Activated CD8-positive, alpha-beta memory T cell treated with anti-CD3 and anti-CD28 coated beads for 24 hours (primary cell): ENCODE measurements at places on chromosomes 6 and 20.

DNA sequence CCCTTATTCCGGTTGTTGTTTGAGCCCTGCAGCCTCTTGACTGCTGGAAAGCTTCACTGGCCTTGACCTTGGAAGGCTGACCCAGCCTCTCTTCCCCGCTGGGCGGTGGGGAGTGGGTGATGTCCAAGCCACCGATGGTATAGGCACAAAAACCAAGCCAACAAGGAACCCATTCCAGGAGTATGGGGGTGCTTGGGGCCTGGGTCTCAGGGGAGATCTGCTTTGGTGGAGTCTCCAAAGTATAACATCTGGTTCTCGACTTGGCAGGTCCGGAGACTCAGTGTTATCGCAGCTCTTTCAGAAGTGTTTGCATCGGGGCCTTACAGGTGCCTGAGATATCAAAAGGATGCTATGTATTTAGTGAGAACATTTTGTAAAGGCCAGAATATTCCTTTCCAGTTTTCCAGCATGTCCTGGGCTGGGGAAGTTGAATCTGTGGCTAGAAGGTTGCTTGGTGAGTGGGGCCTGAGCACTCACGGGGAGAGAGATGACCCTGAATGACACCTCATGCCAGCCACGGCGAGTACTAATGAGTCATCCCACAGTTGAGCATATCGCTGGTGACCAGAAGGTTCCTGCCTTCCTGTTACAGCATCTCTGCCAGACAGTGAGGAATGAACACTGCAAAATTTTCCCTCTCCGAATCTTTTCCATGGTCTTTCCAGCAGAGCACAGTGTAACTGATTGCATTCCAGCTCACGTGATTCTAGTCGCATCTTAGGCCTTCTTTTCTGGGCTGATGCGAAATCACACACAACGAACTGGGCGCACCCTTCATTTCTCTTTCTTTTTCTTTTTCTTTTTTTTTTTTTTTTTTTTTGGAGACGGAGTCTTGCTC lies 133.9 kb downstream of the ZDHHC14 start:
- DNase-seq, result no peak

DNA sequence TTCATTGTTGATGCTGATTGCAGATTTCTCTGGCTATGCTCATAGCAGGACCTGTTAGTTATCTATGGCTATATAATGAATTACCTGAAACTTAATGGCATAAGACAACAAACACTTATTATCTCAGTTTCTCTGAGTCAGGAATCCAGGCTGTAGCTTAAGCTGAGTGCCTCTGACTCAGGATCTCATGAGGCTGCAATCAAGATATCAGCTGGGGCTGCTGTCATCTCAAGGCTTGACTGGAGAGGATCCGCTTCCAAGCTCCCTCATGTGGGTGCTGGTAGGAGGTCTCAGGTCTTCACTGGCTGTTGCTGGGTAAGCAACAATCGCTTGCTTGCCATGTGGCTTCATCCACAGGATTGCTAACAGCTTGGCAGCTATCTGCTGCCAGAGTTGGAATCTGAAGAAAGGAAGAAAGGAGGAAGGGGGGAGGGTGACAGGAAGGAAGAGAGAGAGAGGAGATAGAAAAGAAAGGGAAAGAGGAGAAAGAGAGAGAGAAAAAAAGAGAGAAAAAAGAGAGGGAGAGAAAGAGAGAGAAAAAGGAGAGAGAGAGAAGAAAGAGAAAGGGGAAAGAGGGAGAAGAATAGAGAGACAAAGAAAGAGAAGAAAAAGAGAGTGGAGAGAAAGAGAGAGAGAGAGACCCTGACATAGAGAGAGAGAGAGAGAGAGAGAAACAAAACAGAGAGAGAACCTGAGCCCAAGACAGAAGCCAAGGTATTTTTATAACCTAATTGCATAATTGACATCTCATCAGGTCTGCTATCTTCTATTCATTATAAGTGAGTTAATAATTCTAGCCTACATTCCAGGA lies 579.0 kb upstream of the BTBD3 start:
- DNase-seq, result no peak

- DNase-seq, result peak; percentile 38
These were observed 6.9 kb upstream of the RAET1E start for GRCh38 chr6:149904661-149905370.

DNA sequence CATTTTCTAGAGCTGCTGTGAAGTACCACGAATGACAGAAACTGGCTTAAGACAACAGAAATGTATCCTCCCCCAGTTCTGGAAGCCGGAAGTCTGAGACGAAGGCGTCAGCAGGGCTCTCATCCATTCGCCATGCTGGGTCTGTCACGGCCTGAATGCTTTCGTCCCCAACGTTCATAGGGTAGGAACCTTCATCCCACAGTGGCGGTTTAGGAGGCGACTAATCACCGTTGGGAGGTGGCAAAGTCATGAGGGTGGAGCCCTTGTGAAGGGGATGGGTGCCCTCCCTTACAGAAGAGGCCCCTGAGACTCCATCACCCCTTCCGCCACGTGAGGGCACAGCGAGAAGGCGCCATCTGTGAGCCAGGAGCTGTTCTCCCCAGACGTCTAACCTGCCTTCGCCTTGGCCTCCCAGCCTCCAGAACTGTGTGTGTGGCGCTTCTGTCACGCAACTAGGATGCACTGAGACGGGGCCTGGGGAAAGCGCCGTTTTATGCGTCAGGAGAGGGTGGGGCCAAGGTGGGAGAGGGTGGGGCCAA lies 250.3 kb downstream of the TTLL2 start:
- no peak for DNase-seq

DNA sequence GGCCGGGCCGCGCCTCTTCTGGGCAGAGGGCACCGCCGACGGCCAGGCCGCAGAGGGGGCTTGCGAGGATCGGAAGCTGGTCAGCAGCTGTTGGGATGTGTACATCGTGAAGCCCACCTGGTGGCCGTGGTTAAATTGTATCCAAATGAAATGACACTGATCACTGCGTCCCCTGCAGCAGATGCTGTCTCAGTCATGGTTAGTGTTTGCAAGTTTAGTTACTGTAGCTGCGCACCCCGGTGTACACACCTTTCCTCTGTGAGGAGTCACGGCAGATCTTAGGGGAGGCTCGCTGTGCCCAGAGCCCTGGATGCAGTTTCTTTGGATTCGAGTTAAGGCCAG lies 653 bp downstream of the NAA20 start:
- no peak for DNase-seq

GRCh38 chr6:102390541-102390940 lies 997.0 kb downstream of the GRIK2 start:
- DNase-seq, result no peak

- DNase-seq, result no peak
These were observed 122.1 kb upstream of the BCLAF1 start for GRCh38 chr6:136411453-136412354.
